ENCODE measurements at places on chromosomes 6 and 20. TPM values are rescaled to one million over a fixed set of nuclear protein-coding genes. Genes with fewer than 3 reads are reported as not detected.

DNA sequence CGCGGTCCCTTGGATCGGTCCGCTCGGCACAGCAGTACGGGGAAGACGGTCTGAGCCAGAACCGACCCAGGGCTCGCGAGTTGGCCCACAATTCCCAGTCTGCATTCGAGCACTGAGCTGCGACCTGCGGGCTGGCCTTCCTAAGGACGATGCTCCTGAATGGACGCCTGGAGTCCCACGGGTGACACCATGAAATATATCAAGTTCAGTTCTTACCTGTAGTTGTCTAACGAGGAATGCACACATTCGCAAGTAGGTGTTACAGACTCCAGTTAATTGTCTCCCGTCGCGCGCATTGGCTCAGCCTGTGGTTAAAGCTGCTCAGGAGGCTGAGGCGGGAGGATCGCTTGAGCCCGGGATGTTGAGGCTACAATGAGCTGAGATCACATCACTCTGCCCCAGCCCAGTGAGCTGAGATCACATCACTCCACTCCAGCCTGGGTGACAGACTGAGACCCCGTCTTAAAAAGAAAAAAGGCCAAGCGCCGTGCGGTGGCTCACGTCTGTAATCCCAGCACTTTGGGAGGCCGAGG lies 802 bp downstream of the PEX7 start:
- DNase-seq: no peak
- peak overlapping the region; percentile 91 for H3K4me3 ChIP-seq
- peaks cover 4% of the 10 kb centered on the region for H3K27me3 ChIP-seq
- peak overlapping the region; percentile 88 for H3K27ac ChIP-seq

DNA sequence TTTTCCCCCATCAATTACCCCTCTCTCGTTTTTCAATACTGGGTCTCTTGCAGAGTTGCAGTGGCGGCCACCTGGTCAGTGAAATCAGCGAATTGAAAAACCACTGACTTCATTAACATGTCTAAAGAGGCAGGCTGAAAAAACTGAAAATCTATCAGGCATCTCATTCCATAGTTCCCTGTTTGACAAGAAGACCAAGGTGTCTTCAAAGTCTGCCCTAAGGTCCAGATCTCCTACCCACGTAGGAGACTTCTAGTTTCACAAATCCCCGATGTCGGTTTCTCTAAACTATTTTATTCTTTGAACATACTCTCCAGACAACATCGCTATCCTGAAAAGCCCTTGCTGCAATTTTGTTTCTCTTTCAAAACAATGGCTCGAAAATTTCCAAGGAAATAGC lies 796 bp upstream of the TUBB start:
- H3K4me3 ChIP-seq: peak overlapping the region; percentile 98
- peaks cover 71% of the 10 kb centered on the region for H3K36me3 ChIP-seq
- H3K4me1 ChIP-seq: peaks cover 63% of the 10 kb centered on the region
- H3K27me3 ChIP-seq: no peaks in the 10 kb centered on the region
- no peak for DNase-seq

- H3K27me3 ChIP-seq: peaks cover 43% of the 10 kb centered on the region
- H3K4me1 ChIP-seq: no peaks in the 10 kb centered on the region
- no peak overlapping the region for H3K27ac ChIP-seq
These were observed 85.3 kb upstream of the LY86 start for GRCh38 chr6:6503191-6503590.

DNA sequence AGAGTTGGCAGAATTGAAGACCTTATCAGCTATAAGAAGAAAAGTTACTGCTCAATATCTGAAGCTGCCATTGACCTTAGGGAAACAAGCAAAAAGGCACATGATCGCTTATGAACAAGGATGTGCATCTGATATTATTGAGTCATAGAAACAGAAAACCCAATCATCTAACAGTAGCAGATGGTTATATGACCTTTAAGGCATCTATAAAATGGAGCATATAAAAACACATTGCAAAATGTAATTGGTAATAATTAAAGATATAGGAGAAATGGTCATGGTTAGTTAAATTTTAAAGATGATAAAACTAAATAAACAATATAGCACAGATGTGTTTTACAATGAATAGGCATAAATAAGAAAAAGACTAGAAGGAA lies 260.1 kb upstream of the TAB2 start:
- peaks cover 5% of the 10 kb centered on the region for H3K36me3 ChIP-seq
- no peak for DNase-seq
- no peak overlapping the region for H3K4me3 ChIP-seq
- H3K4me1 ChIP-seq: peaks cover 57% of the 10 kb centered on the region
- no peaks in the 10 kb centered on the region for H3K27me3 ChIP-seq
- no peak overlapping the region for H3K27ac ChIP-seq

DNA sequence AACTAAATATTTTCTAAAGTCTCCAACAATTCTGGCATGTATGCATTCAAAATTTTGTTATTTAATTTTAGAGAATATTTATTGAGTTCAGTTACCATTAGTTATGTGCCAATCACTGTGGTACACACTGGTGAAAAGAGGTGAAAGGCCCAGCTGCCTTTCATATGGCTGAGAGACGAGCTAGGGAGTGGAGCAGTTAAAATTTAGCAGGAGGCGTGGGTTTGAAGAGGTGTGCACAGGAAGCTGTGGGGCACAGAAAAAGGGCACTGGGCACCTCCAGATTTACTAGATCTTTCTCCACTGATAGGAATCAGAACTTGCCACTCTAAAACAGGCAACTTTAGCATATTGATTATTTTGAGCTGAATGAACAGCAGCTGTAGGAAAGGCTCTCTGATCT lies 347.1 kb downstream of the CD83 start:
- no peak for DNase-seq
- H3K36me3 ChIP-seq: peaks cover 28% of the 10 kb centered on the region
- peaks cover 5% of the 10 kb centered on the region for H3K27me3 ChIP-seq
- H3K27ac ChIP-seq: no peak overlapping the region
- H3K4me3 ChIP-seq: no peak overlapping the region

GRCh38 chr6:127937102-127937501 lies 36.2 kb upstream of the THEMIS start:
- peaks cover 42% of the 10 kb centered on the region for H3K36me3 ChIP-seq
- peaks cover 67% of the 10 kb centered on the region for H3K4me1 ChIP-seq
- no peaks in the 10 kb centered on the region for H3K27me3 ChIP-seq

The ACTL10 gene
- total RNA-seq: 3.2 TPM

- no peaks in the 10 kb centered on the region for H3K36me3 ChIP-seq
- H3K4me3 ChIP-seq: no peak overlapping the region
- H3K4me1 ChIP-seq: no peaks in the 10 kb centered on the region
- no peak for DNase-seq
These were observed 20.5 kb upstream of the TTPAL start for GRCh38 chr20:44455126-44455525.

GRCh38 chr20:47351643-47352331 lies 4.7 kb downstream of the ZMYND8 start:
- peak overlapping the region; percentile 66 for H3K27ac ChIP-seq
- no peaks in the 10 kb centered on the region for H3K27me3 ChIP-seq
- H3K4me3 ChIP-seq: no peak overlapping the region
- DNase-seq: no peak
- peaks cover 35% of the 10 kb centered on the region for H3K36me3 ChIP-seq

- H3K27me3 ChIP-seq: no peaks in the 10 kb centered on the region
These were observed 7.9 kb downstream of the UBR2 start for GRCh38 chr6:42571611-42572342.

The CEBPB gene
- total RNA-seq: 28.8 TPM

The SEC63 gene
- 60.4 TPM for total RNA-seq

GRCh38 chr20:35207950-35208611 lies 18.4 kb upstream of the MMP24 start:
- no peaks in the 10 kb centered on the region for H3K4me1 ChIP-seq
- DNase-seq: peak; percentile 88
- H3K27me3 ChIP-seq: no peaks in the 10 kb centered on the region
- H3K36me3 ChIP-seq: no peaks in the 10 kb centered on the region
- H3K27ac ChIP-seq: no peak overlapping the region

GRCh38 chr6:105675715-105676397 lies 273.0 kb upstream of the PREP start:
- no peak for DNase-seq
- peaks cover 4% of the 10 kb centered on the region for H3K36me3 ChIP-seq
- H3K27ac ChIP-seq: no peak overlapping the region
- H3K27me3 ChIP-seq: peaks cover 18% of the 10 kb centered on the region
- no peak overlapping the region for H3K4me3 ChIP-seq

DNA sequence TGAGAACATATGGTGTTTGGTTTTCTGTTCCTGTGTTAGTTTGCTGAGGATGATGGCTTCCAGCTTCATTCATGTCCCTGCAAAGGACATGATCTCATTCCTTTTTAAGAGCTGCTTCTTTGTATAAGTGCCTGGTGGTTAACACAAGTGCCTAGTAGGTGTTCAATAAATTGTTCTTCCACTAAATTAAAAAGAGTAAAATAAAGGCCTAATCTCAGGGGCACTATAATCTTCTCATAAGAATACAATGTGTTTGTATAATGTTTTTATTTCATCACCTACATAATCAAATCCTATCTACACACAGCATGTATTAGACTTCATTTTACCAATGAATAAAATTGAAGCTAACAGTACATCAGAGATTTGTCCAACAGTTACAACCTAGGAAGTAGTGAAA lies 252.7 kb downstream of the KHDC1L start:
- H3K4me3 ChIP-seq: no peak overlapping the region
- H3K36me3 ChIP-seq: no peaks in the 10 kb centered on the region
- no peak overlapping the region for H3K27ac ChIP-seq
- H3K27me3 ChIP-seq: no peaks in the 10 kb centered on the region
- H3K4me1 ChIP-seq: peaks cover 3% of the 10 kb centered on the region

- no peaks in the 10 kb centered on the region for H3K27me3 ChIP-seq
- no peak overlapping the region for H3K4me3 ChIP-seq
- no peak for DNase-seq
- no peaks in the 10 kb centered on the region for H3K4me1 ChIP-seq
These were observed 30.4 kb downstream of the SLC2A4RG start for GRCh38 chr20:63769891-63770474.

- no peak overlapping the region for H3K4me3 ChIP-seq
- DNase-seq: no peak
- peaks cover 10% of the 10 kb centered on the region for H3K27me3 ChIP-seq
These were observed 7.0 kb downstream of the IL22RA2 start for GRCh38 chr6:137166247-137167098.

DNA sequence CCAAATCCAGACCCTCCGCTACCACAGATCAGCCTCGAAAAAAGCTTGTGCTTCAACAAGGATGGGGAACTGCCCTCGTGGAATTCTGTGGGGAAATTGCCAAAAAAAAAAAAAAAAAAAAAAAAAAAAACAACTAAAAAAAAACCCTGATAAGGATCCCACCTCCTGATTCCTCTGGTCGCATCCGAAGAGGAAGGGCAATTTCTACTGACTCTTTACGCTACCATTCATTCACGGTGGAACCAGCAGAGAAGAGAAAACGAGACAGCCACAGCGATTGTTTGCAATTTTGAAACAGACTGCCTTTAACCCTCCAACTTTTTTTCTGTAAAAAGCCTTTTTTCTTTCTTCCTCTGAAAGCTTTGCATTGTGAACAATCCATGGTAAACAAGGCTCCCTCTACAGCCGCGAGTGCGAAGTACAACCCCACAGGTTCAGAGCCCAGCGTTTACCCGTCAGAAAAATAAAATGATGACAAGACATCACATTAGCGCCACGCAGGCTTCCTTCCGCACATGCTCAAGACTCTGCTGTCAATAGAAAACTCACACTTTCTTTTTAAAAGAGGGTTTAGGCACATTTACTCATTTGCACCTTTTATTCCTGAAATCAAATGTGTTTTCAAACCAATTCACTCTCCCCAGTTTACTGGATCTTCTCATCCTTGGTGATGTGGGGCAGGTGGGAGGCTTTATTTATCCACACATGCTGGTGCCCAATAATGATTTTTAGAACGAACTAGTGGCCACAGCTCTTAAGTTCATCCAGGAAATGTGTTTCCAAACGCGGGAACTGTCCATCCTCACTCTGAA lies 100.0 kb downstream of the NOL4L start:
- peaks cover 17% of the 10 kb centered on the region for H3K36me3 ChIP-seq
- H3K4me3 ChIP-seq: peak overlapping the region; percentile 83
- peaks cover 23% of the 10 kb centered on the region for H3K4me1 ChIP-seq
- H3K27me3 ChIP-seq: no peaks in the 10 kb centered on the region

DNA sequence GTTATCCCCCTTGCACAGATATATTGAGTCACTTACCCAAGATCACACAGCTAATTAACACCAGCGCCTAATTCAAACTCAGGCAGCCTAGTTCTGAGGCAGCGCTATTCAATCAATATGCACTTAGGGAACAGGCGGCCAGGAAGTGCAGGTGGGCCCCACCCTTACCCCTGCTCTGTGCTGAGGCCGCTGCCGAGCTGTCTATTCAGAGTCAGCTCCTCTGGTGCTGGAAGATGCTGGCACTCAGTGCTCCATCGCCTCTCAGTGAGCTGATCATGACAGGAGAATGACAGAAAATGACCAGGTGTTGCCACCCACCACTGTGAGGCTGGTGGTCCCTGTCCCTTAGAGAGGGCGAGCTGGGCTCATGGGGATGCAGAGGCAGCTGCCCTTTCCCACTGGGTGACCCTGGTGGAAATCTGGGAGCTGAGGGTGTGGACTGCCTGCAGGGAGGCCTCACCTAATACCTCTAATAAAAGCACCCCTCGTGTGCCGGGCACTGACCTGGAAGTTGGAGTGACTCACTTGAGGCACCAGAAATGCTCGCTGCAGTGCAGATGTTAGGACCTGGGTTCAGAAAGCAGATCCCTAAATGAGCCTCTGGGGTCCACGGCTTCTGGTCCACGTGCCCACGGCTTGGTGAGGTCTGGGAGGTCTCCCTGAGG lies 42.5 kb upstream of the CD93 start:
- DNase-seq: no peak
- peaks cover 4% of the 10 kb centered on the region for H3K4me1 ChIP-seq
- H3K27me3 ChIP-seq: no peaks in the 10 kb centered on the region
- peak overlapping the region; percentile 16 for H3K27ac ChIP-seq
- H3K36me3 ChIP-seq: no peaks in the 10 kb centered on the region
- H3K4me3 ChIP-seq: no peak overlapping the region

The SOBP gene
- total RNA-seq: 1.2 TPM

The RAE1 gene
- total RNA-seq: 37.2 TPM

GRCh38 chr6:11442495-11442894 lies 95.1 kb upstream of the TMEM170B start:
- no peaks in the 10 kb centered on the region for H3K27me3 ChIP-seq
- no peak overlapping the region for H3K4me3 ChIP-seq
- peaks cover 28% of the 10 kb centered on the region for H3K4me1 ChIP-seq
- DNase-seq: no peak

- no peak overlapping the region for H3K27ac ChIP-seq
- H3K4me1 ChIP-seq: peaks cover 77% of the 10 kb centered on the region
- no peaks in the 10 kb centered on the region for H3K27me3 ChIP-seq
- no peak overlapping the region for H3K4me3 ChIP-seq
- H3K36me3 ChIP-seq: peaks cover 71% of the 10 kb centered on the region
- no peak for DNase-seq
These were observed 174.0 kb downstream of the GJA10 start for GRCh38 chr6:90068264-90068663.

The PRL gene
- total RNA-seq: not detected

- no peak overlapping the region for H3K27ac ChIP-seq
- no peaks in the 10 kb centered on the region for H3K4me1 ChIP-seq
- no peak for DNase-seq
- no peaks in the 10 kb centered on the region for H3K27me3 ChIP-seq
- no peak overlapping the region for H3K4me3 ChIP-seq
These were observed 45.6 kb upstream of the SGK1 start for GRCh38 chr6:134363323-134364039.

The SRMS gene
- not detected for total RNA-seq

- no peak overlapping the region for H3K27ac ChIP-seq
- DNase-seq: no peak
- H3K4me3 ChIP-seq: no peak overlapping the region
These were observed 212.6 kb upstream of the RSPO3 start for GRCh38 chr6:126905917-126906316.

- H3K36me3 ChIP-seq: no peaks in the 10 kb centered on the region
- no peak overlapping the region for H3K4me3 ChIP-seq
- no peak for DNase-seq
These were observed 118.9 kb upstream of the NXT1 start for GRCh38 chr20:23231561-23232218.
